Uterus (tissue), 4 donors: ENCODE measurements at places on chromosomes 6 and 20. TPM values are rescaled to one million over a fixed set of nuclear protein-coding genes. Genes with fewer than 3 reads are reported as not detected.

SLC22A2 gene
- not detected for total RNA-seq

RNF217 gene
- 34.9 TPM for total RNA-seq

LPA gene
- not detected for total RNA-seq

GABRR1 gene
- total RNA-seq: not detected

TPD52L1 gene
- 77.6 TPM for total RNA-seq

RAB44 gene
- total RNA-seq: not detected

MAK gene
- total RNA-seq: not detected

ASIP gene
- total RNA-seq: not detected

LAMA2 gene
- total RNA-seq: 111 TPM

ARFGEF3 gene
- total RNA-seq: 1.8 TPM

TOX2 gene
- not detected for total RNA-seq

GNAS-AS1 gene
- 1.2 TPM for total RNA-seq

BCKDHB gene
- 10.0 TPM for total RNA-seq

BEND6 gene
- total RNA-seq: 4.9 TPM

GSTA4 gene
- total RNA-seq: 22.4 TPM

TP53TG5 gene
- total RNA-seq: 1.9 TPM

POFUT1 gene
- 11.2 TPM for total RNA-seq

SNAP91 gene
- 18.1 TPM for total RNA-seq

RAET1L gene
- total RNA-seq: not detected

RBM24 gene
- total RNA-seq: 39.0 TPM

NRSN1 gene
- 0.35 TPM for total RNA-seq

GCNT2 gene
- 7.8 TPM for total RNA-seq

TCF15 gene
- 1.0 TPM for total RNA-seq

DEFB132 gene
- total RNA-seq: not detected

GTSF1L gene
- total RNA-seq: not detected

NR2E1 gene
- not detected for total RNA-seq

PPIL6 gene
- 0.59 TPM for total RNA-seq

CLPSL2 gene
- not detected for total RNA-seq

COL21A1 gene
- 2.4 TPM for total RNA-seq

TSPYL4 gene
- total RNA-seq: 16.7 TPM

RBPJL gene
- not detected for total RNA-seq

NKAIN4 gene
- total RNA-seq: not detected

GLP1R gene
- total RNA-seq: not detected

TAP1 gene
- total RNA-seq: 18.2 TPM

BPHL gene
- 26.9 TPM for total RNA-seq

SCRT2 gene
- not detected for total RNA-seq

CLVS2 gene
- 0.14 TPM for total RNA-seq

SNAI1 gene
- total RNA-seq: 1.1 TPM

SLCO4A1 gene
- 31.5 TPM for total RNA-seq

TINAG gene
- total RNA-seq: not detected

ELOVL4 gene
- 1.5 TPM for total RNA-seq

CCDC28A gene
- 9.0 TPM for total RNA-seq
